ENCODE measurements at places on chromosomes 12 and 14.

- no peak overlapping the region for H3K4me3 ChIP-seq
- H3K36me3 ChIP-seq: no peaks in the 10 kb centered on the region
- H3K27me3 ChIP-seq: no peaks in the 10 kb centered on the region
- H3K4me1 ChIP-seq: no peaks in the 10 kb centered on the region
These were observed 162.7 kb upstream of the TMTC2 start for GRCh38 chr12:82523996-82524395.

- H3K4me1 ChIP-seq: no peaks in the 10 kb centered on the region
- no peak overlapping the region for H3K4me3 ChIP-seq
- no peaks in the 10 kb centered on the region for H3K27me3 ChIP-seq
- no peak overlapping the region for H3K27ac ChIP-seq
These were observed 145.0 kb upstream of the PKP2 start for GRCh38 chr12:33041562-33041961.

DNA sequence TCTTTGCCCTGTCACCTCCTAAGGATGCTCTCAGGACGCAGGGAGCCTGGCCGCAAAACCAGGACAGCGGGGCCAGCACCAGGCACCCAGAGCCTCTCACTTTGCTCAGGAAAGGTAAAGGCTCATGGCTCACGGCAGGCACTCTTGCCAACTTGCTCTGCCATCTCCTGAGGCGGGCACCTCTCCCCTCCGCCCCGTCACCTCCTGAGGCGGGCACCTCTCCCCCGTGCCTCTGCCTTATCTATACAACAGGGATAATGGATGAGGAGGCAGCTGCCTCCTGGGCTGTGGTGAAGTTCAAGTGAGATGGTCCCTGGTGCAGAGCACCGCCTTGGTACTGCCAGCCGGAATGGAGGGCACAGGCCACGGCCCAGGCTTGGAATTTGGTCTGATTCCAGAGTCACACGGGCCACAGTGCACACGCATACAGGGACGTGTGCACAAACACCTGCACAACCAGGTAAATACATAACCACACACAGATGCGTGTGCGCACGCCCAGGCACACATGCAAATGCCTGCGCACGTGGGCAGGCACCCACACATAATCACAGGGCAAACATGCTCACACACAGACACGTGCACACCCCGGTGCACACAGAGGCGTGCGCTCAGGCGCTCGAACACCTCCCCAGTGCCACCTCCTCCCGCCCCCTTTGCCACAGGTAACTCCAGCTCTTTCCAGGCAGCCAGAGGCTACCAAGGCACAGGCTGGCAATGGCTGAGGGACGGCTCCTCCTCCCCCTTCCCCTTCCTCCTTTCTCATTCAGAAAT is 11.6 kb downstream of the DEGS2 start:
- no peak overlapping the region for H3K4me3 ChIP-seq
- no peaks in the 10 kb centered on the region for H3K27me3 ChIP-seq
- H3K4me1 ChIP-seq: peaks cover 4% of the 10 kb centered on the region
- peaks cover 6% of the 10 kb centered on the region for H3K36me3 ChIP-seq

GRCh38 chr12:105235281-105235731 is 668 bp downstream of the APPL2 start:
- peak overlapping the region; percentile 93 for H3K4me3 ChIP-seq
- H3K4me1 ChIP-seq: peaks cover 39% of the 10 kb centered on the region
- H3K27me3 ChIP-seq: no peaks in the 10 kb centered on the region
- H3K27ac ChIP-seq: peak overlapping the region; percentile 80

- no peaks in the 10 kb centered on the region for H3K4me1 ChIP-seq
- DNase-seq: no peak
- no peak overlapping the region for H3K27ac ChIP-seq
These were observed 59.3 kb upstream of the BDKRB2 start for GRCh38 chr14:96145116-96145864.

GRCh38 chr12:116323406-116324386 is 46.2 kb upstream of the MED13L start:
- H3K4me1 ChIP-seq: peaks cover 39% of the 10 kb centered on the region
- no peak for DNase-seq

DNA sequence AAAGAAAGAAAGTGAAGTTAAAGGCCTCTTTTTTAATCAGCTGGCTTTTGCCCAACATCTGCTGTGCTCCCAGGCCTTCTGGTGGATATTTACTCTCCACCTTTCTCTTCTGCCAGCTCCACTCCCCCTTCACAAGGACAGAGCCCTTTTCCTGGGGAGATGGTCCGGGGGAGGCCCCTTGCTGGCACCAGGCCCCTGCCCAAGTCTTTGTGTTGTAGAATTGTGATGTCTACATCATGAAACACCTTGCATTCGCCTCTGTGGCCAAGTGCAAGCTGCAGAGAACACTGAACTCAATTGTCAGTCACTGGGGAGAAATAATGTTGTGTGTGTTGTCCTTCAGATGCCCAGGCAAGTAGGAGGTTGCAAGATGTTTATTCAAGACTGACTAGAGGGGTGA is 150.3 kb downstream of the DPF3 start:
- H3K4me1 ChIP-seq: no peaks in the 10 kb centered on the region
- no peak for DNase-seq
- no peak overlapping the region for H3K4me3 ChIP-seq
- no peak overlapping the region for H3K27ac ChIP-seq

GRCh38 chr12:15854916-15855315 is 27.3 kb upstream of the STRAP start:
- H3K4me1 ChIP-seq: no peaks in the 10 kb centered on the region
- no peak overlapping the region for H3K27ac ChIP-seq
- H3K36me3 ChIP-seq: no peaks in the 10 kb centered on the region
- no peak for DNase-seq

DNA sequence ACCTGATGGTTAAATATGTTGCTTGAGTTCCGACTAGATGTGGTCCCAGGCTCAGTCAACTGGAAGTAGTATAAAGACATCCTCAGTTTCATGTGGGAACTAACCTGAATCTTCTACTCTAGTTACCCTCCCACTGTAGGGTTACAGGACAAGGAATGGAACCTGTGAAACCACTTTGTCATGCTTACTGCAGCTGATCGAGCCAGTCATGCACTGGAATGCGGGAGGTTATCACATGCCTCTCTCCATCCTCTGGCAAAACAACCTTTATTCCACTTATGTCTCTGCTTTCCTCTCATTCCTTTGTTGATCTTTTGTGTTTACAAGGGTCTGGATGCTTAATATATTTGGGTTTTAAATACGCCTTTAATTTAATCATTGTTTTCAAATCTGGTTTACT is 111.9 kb upstream of the DDHD1 start:
- DNase-seq: no peak
- peaks cover 2% of the 10 kb centered on the region for H3K36me3 ChIP-seq
- H3K27me3 ChIP-seq: peaks cover 8% of the 10 kb centered on the region
- no peaks in the 10 kb centered on the region for H3K4me1 ChIP-seq
- H3K27ac ChIP-seq: no peak overlapping the region
- no peak overlapping the region for H3K4me3 ChIP-seq

DNA sequence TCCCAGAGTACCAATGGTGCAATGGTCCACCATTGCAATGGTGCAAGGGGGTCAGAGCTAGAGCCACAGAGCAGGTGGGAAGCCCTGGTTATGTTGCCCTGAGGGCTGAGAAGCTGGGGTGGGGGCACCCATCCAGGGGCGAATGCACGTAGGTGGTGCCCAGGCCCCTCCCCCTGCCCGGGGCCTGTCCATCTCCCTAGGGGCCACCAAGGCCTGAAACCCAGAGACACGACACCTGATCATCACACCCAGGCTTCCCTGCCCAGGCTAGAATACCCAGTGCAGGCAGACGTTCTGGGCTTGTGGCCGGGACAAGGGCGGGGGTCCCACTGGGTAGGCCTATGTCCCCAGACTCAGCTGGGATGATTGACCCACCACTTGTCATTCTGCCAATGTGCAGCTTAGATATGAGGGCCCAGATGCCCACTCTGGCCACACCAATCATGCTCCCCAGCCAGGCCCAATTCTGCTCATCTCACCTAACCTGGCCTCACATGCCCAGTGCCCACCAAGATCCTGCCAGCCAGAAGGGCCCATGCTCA is 83.2 kb downstream of the ALG10 start:
- no peak overlapping the region for H3K27ac ChIP-seq
- H3K27me3 ChIP-seq: peaks cover 8% of the 10 kb centered on the region
- no peaks in the 10 kb centered on the region for H3K36me3 ChIP-seq
- DNase-seq: no peak

DNA sequence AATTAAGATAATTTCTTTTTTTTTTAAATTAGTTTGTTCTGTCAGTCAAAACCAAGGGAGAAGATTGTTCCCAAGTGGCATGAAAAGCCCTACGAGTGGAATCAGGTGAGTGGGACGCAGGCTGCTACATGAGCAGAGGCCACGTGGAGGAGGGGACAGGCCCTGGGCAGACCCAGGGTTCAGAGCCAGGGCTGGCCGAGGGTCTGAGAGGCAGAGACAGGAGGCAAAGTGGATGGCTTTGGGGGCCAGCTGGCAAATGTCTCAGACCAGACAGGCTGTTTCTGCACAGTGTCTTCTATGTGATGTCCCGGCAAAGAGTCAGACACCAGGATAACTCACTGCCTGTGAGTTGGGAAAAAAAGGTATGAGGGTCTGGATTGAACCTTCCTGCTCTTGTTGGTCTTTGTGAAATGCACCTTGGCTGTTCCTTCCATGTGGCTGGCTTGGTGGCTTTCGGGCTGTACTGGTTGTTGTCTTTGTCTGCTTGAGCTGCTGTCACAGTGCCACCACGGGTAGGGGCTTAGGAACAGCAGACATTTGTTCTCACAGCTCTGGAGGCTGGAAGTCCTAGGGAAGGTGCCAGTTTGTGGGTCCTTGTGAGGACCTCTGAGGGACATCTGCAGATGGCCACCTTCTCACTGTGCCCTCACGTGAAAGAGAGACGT is 35.8 kb upstream of the ASPG start:
- no peak overlapping the region for H3K4me3 ChIP-seq
- H3K27me3 ChIP-seq: no peaks in the 10 kb centered on the region
- H3K36me3 ChIP-seq: no peaks in the 10 kb centered on the region
- DNase-seq: no peak
- H3K4me1 ChIP-seq: no peaks in the 10 kb centered on the region

DNA sequence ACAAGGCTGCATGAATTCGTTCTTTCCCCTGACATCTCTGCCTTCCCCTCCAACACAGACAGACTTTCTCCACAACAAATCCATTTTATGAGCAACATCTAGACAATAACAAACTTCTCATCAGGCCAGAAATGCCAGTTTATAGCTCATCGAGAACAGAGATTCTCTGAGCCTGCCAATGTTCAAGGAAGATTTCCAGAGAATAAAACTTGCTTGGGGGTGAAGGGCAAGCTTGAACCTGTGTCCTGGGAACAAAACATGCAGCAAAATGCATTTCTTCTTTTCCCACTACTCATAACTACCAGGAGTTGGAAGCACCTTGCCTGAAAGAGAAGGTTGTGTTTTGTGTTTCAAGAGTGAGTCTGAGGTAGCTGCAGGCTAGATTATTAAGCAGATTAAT is 6.8 kb downstream of the MAP1LC3B2 start:
- DNase-seq: no peak
- no peaks in the 10 kb centered on the region for H3K27me3 ChIP-seq
- no peak overlapping the region for H3K4me3 ChIP-seq
- H3K36me3 ChIP-seq: peaks cover 15% of the 10 kb centered on the region

DNA sequence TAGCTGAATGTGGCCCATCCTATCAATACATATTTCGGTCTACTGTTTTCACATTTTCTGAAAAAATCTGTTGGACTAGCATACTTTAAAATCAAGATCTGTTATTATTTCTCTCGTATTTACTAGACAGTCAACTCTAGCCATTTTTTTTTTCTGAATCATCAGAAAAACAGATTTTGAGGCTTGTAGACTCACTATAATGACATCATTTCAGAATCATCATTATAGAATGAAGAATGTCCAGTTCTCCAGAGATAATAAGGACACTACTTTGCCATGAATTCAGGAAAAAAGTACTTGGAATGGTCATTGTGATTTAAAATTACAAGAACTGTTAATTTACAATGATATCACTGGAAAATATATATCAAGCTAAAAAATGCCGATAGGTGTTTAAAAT is 589.8 kb downstream of the KCNH5 start:
- H3K27ac ChIP-seq: no peak overlapping the region
- no peak overlapping the region for H3K4me3 ChIP-seq
- no peaks in the 10 kb centered on the region for H3K4me1 ChIP-seq
- DNase-seq: no peak
- H3K27me3 ChIP-seq: no peaks in the 10 kb centered on the region
- H3K36me3 ChIP-seq: no peaks in the 10 kb centered on the region

Data from T-helper 2 cell treated with Interferon-gamma antibody and Interleukin-4, amounts not matched to agents 5 μg/mL and 100 μg/mL, for 36 hours (primary cell).